ENCODE measurements at places on chromosomes 7 and 10.
A peak's percentile ranks its signal among the peaks of the same experiment; 100 is the strongest.

- no peak for DNase-seq
Observed at GRCh38 chr10:129901389-129902006, 62.6 kb downstream of the EBF3 start.

GRCh38 chr7:28705350-28705749 lies 252.8 kb downstream of the TRIL start:
- no peak for DNase-seq

DNA sequence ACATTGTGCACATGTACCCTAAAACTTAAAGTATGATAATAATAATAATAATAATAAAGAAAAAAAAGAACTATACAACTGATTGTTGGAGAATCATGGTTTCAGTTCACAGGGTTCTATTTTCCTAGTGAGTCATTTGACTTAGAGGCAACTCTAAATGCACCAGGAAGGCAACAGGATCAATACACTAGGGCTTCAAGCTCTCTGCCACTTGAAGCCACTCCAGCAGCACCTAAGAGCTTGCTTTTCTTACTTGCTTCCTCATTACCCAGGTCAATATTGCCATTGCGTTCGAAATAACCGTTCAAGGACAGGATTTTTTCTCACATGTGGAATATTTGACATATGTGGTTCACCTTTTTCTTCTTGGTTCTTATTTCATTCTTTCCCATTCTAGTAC lies 189.7 kb downstream of the GRM3 start:
- no peak for DNase-seq

DNA sequence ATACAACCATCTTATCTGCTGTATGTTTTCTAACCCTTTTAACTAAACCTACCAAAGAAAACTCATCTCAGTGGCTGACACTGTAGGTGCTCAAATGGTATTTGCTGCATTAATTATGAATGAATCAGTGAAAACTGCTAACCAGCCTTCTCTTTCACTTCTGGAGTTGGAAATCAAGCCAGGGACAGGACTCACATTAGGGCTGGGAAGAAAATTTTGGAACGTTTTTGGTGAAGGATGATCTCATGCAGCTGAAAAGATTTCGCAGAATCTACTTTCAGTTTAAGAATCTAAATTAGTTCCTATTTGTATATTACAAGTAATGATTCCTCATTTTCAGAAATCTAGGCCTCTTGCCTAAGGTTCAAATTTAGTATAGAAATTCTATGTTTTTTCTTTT lies 12.9 kb downstream of the MTPN start:
- no peak for DNase-seq

DNA sequence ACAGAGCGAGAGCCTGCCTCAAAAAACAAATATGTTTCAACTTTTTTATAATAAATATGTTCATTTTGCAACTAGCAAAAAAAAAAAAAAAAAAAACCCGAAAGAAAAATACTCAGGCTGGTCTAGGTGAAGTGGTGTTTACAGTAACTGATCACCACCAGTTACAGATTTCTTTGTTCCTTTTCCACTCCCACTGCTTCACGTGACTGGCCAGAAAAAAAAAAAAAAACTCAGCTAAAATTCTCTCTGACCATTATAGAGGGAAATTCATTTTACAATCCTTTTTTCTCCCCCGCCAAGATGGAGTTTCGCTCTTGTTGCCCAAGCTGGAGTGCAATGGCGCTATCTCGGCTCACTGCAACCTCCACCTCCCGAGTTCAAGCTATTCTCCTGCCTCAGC lies 4.6 kb upstream of the ASCC1 start:
- no peak for DNase-seq

GRCh38 chr7:104017001-104017400 lies 27.5 kb upstream of the RELN start:
- no peak for DNase-seq

- no peak for DNase-seq
Observed at GRCh38 chr10:70201105-70201504, 30.8 kb upstream of the SAR1A start.

- DNase-seq, result no peak
Observed at GRCh38 chr7:75987026-75987804, 7.2 kb downstream of the TMEM120A start.

- DNase-seq, result no peak
Observed at GRCh38 chr10:89080660-89081059, 90.1 kb downstream of the FAS start.

- DNase-seq, result no peak
Observed at GRCh38 chr7:142066536-142066935, 45.0 kb upstream of the MGAM2 start.

- no peak for DNase-seq
Observed at GRCh38 chr7:2260820-2261219, 18.8 kb downstream of the NUDT1 start.

DNA sequence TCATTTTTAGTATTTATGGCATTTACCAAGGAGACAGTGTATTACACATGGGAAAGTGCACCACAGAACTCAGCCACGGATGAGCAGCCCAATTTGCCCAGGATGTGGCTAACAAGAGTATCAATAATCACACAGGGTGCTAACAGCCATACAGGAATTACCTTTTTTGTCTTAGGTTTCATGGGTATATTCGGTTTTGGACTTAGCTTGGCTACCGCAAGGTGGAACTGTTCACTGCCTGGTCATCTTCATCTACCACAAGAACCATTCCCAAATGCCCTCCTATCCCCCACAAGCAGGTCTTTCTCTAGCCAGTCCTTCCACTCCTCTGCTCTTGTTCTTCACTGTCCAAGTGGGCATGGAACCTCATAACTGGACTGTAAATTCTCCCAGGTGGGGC lies 6.0 kb downstream of the PDLIM1 start:
- DNase-seq, result no peak

DNA sequence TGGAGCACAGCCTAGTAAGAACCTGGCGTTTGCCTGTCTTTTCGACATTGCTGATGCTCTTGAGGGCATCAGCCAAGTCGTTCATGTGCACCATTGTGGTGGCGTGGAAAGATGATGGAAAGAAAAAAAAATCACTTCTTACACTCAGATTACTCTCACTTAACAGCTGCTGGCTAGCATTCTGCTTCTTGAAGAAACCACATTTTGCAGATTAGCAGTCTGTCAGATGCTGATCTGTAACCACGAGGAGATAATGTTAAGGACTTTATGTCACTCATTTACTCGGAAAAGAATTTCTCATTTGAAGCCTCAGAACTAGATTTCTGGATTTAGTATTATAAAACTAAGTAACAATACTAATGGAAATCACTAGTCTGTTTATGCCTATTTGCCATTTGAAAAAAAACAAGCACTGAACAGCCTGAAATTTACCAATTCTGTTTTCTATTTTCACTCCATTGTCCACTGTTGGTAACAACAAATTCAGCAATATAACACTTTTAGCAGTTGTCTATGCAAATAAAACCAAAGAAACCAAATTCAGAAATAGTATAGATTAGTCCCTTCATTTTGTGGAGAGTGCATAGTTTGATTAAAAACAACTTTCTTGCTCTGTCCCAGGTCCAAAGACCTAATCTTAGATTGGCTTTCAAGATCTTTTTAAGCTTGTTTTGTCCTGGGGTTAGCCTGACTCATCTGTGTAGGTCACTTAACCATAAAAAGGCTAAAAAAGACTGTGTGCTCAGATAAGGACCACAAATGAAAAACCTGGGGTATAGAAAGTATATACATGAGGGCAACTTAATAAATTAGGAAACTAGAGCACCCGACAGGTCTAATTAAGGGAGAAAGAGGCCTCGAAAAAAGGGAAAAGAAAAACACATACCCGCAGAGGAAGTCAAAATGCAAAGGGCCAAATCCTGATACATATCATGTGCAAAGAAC lies 67.5 kb downstream of the NT5C2 start:
- DNase-seq, result no peak

DNA sequence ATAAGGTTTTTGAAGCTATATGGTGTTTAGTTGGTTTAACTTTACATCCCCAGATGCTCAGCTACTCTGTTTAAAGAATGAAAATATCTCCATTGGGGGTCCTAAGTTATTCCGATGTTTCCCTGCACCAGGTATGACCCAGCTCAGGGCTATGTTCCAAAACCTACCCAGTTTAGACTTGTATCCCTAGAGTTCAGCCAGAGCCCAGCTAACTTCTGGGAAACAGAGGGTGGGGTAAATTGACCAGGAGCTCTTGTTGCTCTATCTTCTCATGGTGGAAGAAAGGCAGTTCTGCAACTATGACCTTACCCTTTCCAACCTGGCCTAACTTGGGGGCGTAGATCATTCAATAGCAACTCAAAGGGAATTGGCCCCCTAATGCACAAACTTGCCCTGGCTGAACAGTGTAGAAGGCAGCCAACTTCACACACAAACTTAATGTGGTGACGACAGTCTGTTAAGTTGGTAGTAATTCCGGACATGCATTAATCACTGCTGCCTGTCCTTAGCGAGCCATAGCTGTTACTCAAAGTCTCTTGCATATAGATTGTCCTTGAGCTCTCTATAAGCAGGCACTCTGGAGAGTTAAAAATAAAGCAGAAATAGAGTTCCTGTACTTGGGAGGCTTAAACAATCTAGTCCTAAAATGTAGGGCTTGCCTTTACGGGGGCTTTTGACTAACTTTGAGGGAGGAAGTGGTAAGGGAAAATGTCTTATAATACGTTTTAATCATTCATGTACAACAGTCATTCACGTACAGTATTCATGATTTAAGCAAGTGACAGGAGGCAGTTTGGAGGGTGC lies 5.3 kb upstream of the ZNRF2 start:
- no peak for DNase-seq

DNA sequence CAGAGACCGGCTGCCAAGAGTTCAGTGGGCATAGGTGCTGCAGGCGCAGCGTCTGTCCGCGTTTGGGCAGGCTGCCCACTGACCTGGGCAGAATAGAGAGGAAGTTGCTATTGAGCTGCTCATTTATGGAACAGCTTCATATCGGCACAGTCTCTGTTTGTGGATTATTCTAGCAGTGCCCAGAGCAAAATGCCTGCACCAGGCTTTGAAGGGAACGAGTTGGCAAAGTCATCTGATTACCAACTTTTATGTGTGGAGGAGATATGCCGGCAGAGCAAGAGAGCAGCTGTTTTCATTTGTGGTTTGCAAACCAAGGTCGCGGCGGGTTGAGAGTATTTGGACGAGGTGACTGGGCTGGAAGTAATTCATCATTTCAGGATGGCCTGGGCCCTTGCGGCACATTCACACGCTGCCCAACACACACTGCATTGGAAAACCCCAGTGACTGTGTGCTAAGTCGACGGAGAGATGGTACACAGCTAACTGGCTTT lies 228.5 kb downstream of the TCERG1L start:
- DNase-seq, result no peak

DNA sequence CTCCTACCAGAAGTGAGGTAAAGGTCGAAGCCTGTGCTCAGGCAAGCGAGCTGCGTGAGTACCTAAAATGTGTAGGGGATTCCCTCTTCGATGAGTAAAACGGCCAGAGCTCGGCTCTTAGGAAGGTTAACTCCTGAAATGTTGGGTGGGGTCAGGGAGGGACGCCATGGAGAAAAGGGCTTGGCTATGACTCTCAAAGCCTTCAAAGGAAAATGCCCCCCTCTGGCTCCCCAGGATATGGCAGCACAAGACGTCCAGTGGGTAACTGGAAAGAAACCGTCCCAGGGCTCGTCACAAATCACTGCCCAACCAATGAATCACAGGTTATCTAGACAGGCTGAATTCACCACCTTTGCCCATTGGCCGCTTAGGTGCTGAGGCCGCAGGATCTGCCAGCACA lies 58.0 kb downstream of the CALML3 start:
- peak; percentile 75 for DNase-seq

DNA sequence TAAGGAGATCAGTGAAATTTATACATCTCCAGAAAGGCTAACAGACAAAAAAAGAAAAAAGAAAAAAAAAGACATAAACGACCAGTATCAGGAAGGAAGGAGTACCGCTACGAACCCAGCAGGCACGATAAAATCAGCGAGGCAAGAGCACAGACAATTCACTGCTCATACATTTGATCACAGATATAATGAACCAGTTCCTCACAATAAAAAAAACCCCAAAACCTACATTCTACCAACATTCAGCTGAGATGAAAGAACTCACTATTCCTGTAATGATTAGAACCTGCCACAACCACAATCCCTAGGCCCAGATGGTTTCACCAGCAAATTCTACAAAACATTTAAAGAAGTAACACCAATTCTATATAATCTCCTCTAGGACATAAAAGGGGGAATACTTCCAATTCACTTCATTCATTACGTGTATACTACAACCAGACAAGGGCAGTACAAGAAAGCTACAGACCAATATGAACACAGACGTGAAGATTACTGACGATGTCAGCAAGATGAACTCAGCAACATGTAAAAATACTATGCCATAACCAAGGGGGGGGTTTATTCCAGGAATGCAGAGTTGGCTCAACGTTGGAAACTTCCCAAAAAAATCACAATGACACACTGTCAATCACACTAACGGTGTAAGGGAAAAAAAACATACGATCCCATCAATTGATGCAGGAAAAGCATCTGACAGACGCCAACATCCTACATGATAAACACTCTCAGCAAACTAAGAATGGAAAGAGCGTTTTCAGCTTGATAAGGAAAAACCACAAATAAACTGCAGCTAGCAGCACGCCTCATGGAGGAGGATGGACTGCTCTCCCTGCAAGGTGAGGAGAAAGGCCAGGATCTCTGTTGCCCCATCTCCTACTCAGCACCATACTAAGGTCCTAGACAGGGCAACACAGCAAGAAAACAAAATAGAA lies 256.2 kb downstream of the ELFN1 start:
- no peak for DNase-seq

GRCh38 chr7:26965724-26966123 lies 101.3 kb upstream of the SKAP2 start:
- no peak for DNase-seq

DNA sequence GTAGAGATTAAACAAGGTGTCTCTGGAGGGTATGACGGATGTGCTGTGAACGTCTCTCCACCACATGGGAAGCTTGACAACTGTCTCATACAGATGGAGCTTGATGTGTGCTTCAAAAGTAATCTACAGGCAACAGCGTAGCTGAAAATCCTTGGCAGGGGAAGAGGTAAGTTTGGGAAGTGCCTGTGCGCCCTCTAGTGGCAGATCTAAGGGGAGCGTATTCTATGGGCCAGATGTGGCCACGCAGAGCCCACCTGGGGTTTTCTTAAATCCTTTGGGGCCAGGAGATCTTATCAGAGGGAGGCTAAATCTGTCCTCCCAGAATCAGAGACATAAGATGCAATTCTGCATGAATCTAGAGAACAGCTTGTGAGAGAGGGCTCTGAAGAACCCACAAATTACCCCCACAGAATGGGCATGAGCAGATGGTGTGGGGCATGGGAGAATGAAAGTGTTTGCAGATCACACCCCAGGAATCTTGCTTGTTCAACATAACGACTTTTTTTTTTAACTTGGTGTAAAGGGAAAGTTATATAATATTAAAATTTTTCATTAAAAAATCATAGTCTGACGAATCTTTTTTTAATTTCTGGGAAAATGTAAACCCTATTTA lies 91.2 kb upstream of the MPP7 start:
- peak; percentile 75 for DNase-seq

GRCh38 chr7:108358553-108358952 lies 97.7 kb downstream of the NRCAM start:
- peak; percentile 97 for DNase-seq

- DNase-seq, result no peak
Observed at GRCh38 chr7:55314967-55315366, 50.2 kb upstream of the LANCL2 start.

All from islet precursor cell (in vitro differentiated cells).